ENCODE measurements at places on chromosomes 16 and 17.
A peak's percentile ranks its signal among the peaks of the same experiment; 100 is the strongest.

GRCh38 chr17:64653985-64654355 is 8.1 kb downstream of the SMURF2 start:
- no peak for DNase-seq

DNA sequence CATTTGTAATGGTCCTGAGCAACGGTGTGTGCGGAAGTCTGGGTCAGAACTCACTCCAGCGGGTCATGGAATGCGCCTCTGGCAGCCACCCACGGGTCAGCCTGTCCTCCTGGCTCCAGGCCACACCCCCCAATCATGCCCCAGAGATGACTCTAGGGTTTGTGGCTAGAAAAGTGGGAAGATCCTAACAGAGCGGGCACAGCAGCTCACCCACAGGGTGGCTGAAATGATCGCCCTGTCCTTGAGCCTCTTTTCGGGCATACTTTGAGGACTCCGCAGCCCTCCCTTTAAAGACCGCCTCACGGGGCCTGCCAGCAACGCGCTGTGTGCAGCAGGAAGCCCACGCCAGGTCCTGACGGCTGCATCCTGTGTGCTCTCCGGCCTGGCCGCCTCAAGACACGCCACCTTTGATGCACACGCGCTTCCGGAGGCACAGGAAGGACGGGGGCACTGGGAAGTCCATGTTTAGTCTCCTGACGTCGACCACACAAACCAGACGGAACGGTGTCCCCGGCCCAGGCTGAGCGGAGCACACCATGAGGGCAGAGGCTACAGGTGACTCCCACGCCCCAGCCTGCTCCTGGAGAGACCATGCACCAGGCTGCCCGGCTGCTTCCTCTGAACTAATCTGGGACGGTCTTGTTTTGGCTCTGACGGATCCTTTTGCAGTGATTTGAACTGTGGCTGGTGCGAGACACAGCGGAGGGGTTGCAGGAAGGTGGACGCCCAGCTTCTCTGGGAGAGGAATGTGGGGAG is 92.9 kb downstream of the TBC1D16 start:
- no peak for DNase-seq

GRCh38 chr16:67881621-67882161 is 3.0 kb upstream of the NRN1L start:
- no peak for DNase-seq

GRCh38 chr17:66165537-66166123 is 26.3 kb downstream of the CEP112 start:
- peak; percentile 16 for DNase-seq

- no peak for DNase-seq
Measured at GRCh38 chr17:62720126-62720850, 87.8 kb downstream of the MARCHF10 start.

- DNase-seq = no peak
Measured at GRCh38 chr17:27868565-27868964, 24.6 kb downstream of the LYRM9 start.

DNA sequence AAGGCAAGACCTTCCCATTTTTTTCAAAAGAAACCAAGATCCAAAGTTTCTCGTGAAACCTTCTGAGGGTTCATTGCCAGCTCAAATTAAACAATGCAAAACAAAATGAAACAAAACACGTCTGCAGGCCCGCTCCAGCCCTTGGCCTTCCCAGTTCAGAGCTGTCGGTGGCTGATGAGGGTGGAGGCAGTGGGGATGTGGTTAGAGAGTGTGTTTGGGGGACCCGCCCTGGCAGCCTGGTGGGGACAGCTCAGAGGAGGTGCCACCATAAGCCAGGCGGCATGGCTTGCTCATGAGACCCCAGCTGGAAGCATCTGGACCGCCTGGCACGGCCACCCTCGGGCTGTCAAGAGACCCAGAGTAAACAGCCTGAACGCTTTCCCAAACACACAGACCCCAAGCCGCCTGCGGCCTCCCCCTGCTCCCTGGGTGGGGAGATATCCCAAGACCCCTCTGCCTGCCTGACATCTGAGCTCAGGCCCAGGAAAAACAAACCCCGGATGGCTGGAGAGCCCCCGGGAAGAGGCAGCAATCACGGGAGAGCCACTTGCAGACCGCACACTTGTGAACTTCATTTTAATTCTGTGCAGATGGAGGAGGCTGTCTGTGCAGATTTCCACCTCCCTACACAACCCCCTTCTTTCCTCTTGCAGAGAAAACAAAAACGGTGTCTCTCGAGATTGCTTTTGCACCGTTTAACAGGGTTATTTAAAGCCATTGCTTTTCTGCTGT is 35.4 kb upstream of the LITAF start:
- DNase-seq = no peak

DNA sequence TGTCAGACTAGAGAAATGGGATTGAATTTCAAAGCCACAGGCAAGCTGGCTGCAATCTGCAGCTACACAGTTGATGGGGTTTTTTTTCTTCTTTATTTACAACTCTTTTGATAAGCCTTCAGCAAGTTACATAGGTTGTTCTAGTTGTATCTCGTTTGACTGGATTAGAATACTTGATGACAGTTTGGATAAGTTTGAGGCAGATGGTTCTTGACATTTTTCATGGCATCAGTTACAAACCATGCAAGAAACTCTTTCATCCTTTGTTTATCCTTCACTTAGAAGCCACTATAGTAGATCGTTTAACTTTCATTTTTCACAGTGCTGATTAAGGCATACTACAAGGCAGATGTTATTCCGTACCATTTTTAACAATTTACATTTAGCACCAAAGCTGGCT is 238.9 kb downstream of the TOX3 start:
- DNase-seq = no peak

DNA sequence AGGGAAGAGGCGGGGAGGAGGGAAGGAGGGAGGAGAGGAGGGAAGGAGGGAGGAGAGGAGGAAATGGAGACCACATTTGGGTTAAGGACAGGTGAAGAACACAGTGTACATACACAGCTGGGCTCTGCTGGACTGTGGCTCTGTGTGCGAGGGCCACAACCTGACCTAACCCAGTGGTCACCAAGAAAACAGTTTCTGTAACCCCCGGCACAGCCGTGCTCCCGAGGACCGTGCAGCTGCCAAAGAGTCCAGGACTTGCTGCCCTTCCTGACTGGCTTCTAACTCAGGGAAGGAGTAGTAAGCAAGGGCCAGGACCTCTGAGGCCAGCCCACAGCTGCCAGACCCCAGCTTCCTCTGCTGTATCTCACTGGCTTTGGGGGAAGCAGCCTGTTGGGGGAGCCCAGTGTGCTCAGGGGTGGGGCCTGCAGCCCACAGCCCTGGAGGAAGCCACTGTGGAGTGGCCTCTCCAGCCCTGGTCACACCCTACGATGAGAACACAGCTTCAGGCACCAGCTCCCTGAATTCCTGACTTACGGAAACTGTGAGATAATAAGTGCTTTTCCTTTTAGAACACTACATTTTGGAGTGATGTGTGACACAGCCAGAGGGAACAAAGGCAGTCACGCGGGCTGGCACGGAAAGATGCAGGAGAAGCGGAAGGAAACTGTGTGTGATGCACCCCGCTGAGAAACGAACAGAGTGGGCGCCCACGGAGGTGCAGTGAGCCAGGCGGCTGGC is 32.3 kb downstream of the SLC7A5 start:
- DNase-seq = no peak

DNA sequence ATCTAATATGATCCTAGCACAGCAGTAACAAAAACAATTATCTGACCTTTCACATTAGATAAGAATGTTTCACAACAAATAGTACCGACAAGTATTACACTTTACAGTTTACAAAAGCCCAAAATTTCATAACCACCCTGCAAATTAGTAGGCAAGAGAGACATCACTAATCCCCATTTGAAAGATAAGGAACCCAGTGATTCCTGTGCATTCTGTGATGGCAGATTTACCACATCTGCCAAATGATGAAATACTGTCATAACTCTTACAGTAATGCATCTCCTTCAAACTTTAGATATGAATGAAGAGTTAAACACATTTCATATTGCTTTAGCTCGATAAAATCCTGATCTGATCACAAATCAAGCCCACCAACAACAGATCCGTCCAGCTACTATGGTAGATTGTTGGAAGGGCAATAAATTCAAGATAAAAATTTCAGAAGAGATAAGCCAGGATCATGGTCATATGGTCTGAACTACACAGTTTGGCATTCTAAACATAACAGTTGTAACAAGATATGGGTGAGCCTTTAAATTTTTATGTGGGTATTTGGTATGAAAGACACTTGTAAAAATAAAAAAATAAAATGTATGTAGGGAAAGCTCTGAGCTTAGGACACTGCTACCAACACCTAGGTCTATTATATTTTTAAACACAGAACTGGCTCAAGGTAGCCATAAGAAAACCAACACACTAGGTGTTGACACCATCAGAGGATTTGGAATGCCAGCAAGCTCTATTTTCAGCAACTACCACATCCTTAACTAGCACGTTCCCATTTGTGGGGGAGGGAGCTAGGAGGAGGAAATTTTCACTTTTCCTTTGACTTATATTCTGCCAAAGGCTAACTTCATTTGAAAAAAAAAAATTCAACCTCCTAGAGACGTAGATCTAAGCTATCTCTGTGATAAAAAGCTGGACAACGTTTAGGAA is 9.3 kb downstream of the YWHAE start:
- DNase-seq = no peak

DNA sequence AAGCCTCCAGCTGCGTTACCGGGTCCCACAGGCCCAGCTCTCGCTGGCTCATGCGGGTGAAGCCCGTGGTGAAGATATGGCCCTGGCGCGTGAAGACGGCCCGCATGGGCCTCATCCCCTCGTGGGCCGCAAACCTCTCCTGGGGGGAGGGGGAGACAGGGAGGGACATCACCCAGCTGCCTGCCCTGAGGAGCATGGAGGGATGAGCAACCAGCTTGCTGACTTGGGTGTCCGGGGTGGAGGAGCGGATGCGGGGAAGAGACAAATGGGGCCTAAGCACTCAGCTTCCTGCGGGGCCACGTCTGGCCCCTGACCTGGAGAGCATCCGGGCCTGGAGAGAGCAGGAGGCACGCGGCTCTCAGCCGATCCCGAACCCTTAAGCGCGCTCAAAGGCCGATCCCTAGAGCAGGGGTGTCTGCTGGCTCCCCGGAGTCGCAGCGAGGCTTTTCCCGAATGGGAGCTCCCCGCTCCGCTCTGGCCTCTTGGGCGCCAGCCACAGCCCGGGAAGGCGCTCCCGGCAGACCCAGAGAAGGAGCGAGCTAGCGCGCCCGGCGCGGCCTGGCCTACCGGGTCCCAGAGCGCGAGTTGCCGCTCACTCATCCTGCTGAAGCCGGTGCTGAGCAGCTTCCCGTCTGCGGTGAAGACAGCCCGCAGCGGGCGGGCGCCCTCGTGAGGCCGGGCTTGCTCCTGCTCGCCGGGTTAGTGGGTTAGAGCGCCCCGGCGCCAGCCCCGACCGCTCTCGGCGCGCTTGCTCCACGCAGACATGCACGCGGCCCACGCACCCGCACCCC is 5.0 kb downstream of the CORO6 start:
- DNase-seq = no peak

All from amniotic stem cell (primary cell).